ENCODE measurements at places on chromosomes 13 and 19.

- DNase-seq, result no peak
These were observed 544.2 kb upstream of the KLF12 start for GRCh38 chr13:74678308-74678965.

DNA sequence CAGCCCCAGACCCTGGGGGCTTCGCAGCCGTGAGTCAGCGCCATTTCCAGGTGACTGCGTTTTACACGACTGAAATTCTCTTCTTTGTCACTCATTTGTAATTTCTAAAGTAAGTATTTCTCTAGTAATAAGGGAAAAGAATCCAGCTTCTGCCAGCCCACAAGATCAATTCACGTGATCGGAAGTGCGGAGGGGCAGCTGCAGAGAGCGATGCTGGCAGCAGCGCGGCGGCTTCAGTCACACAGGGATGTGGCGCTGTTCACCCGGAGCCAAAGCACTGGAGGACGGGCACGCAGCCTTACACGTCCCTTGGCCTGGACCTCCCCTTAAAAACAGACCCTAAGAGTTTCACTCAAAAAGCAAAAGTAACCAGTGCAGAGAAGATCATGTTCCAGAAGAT is 18.4 kb downstream of the GRTP1 start:
- no peak for DNase-seq

- DNase-seq, result no peak
These were observed 971 bp downstream of the ATCAY start for GRCh38 chr19:3881272-3882040.

DNA sequence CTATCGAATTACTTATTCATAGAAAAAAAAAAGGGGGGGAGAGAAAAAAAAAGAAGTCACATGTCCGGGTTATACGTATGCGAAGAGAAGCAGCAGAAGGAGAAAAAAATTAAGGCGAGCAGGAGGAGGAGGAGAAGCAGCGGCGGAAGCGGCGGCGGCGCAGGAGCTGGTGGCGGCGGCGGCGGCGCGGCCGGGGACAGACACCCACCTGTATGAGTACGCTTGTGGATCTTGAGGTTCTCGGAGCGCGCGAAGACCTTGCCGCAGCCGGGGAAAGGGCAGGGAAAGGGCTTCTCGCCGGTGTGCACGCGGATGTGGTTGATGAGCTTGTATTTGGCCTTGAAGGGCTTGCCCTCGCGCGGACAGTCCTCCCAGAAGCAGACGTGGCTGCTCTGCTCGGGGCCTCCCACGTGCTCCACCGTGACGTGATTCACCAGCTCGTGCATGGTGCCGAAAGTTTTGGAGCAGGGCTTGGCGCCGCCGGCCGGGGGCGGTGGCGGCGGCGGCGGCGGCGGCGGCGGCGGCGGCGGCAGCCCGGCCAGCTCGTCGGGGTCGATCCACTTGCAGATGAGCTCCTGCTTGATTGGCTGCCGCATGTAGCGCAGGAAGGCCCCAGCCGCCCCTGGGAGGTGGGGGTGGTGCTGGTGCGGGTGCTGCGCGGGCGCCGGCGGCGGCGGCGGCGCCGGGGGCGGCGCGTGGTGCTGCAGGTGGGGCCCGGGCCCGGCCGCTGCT is 1.5 kb downstream of the ZIC5 start:
- DNase-seq, result no peak

DNA sequence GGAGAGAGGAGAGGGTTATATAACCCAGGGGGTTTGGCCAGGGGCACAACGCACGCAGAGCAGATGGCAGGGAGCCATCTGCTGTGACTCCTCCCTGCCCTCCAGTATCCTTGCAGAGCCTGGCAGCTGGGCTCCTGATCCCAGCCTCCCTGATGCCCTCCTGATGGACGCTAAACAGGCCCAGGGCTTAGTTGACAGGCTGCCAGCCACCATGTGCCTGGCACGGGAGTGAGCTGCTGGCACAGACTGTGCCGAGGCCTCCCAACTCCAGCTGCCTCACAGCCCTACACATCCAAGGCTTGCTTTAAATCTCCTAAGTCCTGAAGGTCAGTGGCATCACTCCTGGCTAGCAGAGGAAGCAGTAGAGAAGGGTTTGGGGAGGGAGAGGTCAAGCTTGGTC is 16.7 kb downstream of the SYDE1 start:
- peak; percentile 83 for DNase-seq

- DNase-seq, result no peak
These were observed 3.7 kb downstream of the TNFSF9 start for GRCh38 chr19:6534451-6535093.

- DNase-seq, result no peak
These were observed 393.0 kb downstream of the ITGBL1 start for GRCh38 chr13:101845245-101846020.

DNA sequence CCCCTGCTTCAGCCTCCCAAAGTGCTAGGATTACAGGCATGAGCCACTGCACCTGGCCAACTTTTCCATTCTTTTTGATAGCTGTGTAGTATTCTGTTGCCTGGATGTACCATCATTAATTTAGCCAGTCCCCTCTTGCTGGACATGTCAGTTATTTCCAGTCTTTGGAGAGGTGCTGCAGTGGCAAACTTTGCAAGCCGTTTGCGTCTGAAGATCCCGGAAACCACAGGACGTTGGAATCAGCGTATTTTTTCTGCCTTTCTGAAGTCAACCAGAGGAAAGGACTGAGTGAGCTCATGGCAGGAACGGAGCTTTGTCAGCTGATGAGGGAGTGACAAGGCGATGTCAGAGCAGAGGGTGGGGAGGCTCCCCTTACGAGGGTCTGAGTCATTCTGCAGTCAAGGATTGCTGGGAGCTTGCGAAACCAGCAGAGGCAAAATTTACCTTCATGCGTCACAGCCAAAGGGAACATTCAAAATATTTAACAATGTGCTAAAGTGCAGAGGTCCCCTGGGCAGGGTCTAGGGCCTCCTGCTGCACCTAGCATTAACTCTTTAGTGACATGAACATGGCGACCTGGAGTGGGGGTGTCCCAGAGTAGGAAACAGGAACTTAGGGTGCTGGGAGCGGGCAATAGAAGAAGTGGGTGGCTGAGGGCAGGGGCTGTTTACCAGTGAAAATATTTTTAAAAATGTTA is 5.6 kb downstream of the C5AR1 start:
- no peak for DNase-seq

GRCh38 chr19:51398096-51398704 is 7.8 kb upstream of the C19orf84 start:
- DNase-seq, result no peak

- no peak for DNase-seq
These were observed 1.2 kb downstream of the KL start for GRCh38 chr13:33017323-33017929.

DNA sequence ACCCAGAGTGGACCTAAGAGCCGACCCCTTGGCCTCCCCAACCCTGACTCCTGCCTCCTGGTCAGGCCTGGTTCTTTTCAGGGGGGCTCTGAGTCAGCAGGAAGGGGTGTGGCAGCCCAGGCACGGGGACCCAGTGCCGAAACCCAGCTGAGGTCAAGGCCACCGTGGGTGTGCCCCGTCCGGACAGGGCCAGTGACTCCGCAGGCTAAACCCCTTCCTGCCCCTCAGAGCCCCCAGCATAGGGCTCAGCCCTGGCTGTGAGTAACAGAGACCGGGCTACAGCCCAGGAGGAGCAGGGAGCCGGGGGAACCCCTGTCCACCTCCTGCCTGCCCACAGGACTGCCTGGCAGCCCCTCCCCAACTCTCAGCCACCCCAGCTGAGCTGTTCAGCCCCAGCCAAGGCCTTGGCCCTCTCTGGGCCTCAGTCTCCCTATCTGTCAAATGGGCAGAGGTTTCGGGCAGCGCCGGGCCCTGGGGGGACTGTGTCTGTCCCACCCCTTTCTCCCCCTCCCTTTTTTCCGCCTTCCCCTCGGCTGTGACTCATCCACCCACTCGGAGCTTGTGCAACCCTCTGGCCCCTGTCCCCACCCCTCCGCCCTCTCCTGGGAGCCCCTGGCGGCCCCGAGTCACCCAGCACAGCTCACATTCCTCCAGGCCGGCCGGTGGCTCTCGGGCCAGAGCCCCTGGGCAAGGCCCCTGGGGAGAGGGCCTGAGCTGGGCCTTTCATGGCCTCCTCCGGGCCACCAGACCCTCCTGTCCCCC is 8.6 kb downstream of the ZBTB7A start:
- DNase-seq, result peak; percentile 65

DNA sequence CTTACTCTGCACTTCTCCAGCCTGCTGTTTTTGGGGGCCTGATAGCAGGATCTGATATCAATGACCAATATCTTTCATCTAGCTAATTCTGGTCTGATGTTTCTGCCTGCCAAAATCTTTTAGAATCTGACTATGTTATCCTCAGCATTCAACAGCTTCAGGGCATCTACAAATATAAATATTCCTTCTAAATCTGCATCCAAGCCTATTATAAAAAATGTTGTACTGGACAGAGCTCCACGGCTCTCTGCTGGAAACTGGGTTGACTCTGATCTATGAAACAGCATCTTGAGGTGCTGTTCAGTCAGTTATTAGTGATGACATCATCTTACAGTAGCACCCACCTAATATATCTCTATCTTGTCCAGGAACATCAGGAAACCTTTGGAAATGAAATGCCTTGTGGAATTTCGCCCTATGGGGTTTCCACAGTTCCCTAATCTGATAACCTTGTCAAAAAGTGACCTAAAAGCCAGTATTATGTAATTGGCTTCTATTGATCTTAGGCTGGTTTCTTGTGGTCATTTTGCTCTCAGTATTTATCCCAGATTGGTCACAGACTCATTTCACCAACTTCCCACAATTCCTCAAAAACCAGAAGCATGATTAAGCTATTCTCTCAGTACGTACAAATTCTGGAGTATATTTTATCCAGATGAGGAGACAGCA is 33.0 kb downstream of the ERICH6B start:
- no peak for DNase-seq

DNA sequence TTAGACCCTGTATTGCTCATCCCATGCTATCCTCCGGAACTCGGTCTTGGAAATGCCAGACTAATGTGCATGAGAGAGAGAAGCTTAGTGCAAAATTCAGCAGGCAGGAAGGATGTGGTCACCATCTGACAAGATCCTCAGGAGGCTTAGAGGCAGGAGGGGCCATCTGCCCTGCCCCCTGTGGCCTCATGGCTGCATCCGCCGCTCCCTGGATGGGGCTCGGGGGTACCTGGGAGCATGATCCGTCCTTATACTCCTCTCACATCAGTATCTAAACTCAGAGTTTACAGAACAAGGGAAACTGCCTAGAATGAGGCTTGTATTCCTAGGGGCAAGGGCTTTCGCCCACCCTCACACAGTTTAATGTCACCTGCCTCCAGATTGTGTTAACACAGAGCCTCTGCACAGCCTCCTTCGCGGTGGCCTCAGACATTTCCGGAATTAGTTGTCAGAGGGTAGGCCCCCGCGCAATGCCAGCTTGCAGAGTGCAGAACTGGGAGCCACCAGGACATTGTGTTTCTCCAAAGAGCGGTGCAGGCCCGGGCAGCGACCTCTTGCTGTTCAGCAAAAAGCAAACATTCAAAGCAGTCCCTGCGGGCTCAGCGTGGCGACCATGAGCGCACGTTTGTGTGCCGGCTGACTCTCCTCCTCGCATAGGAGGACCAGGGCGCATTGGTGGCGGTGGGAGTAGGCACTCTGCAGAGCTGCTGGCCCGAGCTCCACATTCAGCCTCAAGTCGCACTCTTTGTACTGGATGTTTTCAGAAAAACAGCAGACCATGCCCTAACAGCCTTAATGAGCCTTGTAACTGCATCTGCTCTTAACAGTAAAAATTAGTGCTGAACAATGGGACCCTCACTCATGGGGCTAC is 39.1 kb downstream of the GPR12 start:
- no peak for DNase-seq

DNA sequence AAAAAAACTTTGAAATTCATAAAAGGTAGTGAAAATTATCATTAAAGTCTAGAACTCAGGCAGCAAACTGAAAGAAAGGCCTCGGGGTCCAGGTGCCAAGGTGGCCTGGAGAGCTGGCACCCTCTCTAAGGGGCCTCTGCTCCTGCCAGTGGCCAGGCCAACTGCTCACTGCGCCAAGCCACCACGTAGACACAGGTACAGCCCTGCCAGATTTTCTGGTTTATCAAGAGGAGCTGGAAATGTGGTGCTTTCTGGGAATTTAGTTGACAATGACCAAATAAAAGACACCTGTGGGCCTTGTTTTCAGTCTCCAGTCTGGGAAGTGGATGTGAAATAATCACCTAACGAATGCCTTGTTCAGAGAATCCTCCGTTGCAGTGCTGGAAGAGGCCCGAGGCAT is 22.8 kb downstream of the ZNF574 start:
- peak; percentile 81 for DNase-seq

- no peak for DNase-seq
These were observed 3.6 kb upstream of the MIER2 start for GRCh38 chr19:347946-348861.

- peak; percentile 46 for DNase-seq
These were observed 388.9 kb upstream of the DACH1 start for GRCh38 chr13:72255908-72256307.

GRCh38 chr13:113065406-113066141 is 40.0 kb upstream of the F7 start:
- DNase-seq, result no peak

DNA sequence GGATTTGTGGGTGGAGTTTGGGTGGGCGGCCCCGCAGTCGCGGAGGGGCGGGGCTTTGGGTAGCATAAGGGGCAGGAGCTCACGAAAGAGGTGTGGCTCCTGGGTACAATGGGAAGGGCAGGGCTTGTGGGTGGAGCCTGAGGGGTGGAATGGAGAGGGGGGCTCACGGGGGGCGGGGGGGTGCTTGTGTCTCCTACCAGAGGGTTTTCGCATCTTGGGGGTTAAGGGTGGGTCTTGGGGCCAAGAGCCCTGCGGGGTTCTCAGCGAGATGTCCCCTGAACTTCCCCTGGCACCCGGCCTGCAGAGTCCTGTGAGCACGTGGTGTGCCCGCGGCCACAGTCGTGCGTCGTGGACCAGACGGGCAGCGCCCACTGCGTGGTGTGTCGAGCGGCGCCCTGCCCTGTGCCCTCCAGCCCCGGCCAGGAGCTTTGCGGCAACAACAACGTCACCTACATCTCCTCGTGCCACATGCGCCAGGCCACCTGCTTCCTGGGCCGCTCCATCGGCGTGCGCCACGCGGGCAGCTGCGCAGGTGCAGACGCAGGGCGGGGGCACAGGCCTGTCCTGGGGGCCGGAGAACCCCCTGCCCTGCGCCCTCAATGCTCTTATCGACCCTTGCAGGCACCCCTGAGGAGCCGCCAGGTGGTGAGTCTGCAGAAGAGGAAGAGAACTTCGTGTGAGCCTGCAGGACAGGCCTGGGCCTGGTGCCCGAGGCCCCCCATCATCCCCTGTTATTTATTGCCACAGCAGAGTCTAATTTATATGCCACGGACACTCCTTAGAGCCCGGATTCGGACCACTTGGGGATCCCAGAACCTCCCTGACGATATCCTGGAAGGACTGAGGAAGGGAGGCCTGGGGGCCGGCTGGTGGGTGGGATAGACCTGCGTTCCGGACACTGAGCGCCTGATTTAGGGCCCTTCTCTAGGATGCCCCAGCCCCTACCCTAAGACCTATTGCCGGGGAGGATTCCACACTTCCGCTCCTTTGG is 5.1 kb downstream of the FSTL3 start:
- peak; percentile 89 for DNase-seq

GRCh38 chr13:111668451-111668850 is 348.0 kb downstream of the TEX29 start:
- DNase-seq, result no peak
